Activated naive CD4-positive, alpha-beta T cell treated with anti-CD3 and anti-CD28 coated beads, Interleukin-2, amount 50 U/mL, for 72 hours (primary cell): ENCODE measurements at places on chromosomes 12 and 14.
A peak's percentile ranks its signal among the peaks of the same experiment; 100 is the strongest.

- no peak for DNase-seq
These were observed 1.0 kb downstream of the ORMDL2 start for GRCh38 chr12:55818886-55819285.

- no peak for DNase-seq
These were observed 40.8 kb upstream of the BMAL2 start for GRCh38 chr12:27291862-27292261.

DNA sequence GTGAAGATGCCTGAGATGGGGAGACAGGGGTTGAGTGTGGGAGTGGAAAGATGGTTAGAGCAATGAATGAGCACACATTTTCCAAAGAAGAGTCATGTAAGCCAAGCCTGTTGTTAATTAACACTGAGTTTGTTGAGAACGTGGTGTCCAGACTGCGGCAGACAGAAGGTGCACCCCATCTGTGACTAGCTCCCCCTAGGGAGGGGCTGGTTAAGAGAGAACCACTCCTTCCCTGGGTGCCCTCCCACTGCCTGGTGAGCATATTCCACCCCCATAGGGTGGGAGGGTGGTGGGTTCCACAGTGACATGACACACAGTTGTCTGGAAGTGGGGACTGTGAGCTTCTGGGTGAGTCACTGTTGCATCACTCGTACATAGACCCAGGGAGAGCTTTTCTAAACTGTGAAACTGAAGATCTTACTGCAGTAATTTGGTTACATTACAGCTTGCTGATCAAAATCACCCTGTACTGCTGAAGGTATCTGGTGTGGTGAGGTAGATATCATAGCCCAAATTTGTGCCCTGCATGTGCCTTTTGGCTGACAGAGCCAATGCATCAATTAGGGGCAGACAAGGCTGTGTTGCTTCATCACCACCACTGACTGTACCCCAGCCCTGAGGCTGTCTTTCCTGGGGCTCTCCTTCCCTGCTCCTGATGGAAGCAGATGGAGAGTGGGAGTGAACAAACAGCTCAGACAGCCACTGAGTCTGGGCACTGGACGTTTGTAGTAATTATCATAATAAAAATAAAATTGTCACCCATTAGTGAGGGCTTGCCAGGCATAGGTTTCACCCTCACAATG is 150.9 kb downstream of the EMP1 start:
- peak; percentile 53 for DNase-seq

DNA sequence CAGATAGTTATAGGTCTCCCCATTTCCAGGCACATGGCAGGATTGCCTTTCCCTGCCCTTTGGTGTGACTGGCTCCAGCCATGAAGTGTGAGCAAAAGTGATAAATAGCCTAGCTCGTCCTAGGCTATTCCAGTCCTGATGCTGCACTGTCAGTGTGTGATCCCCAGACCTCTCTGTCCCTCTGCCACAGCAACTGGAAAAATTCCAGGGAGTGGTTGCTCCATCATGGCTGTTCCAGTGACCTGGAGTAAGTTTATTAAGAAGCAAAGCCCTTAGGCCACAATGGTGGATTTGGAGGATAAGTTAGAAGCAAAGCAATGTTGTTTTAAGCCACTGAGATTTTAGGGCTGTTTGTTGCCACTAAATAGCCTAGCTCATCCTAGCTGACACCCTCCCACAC is 9.8 kb upstream of the KRT83 start:
- no peak for DNase-seq

DNA sequence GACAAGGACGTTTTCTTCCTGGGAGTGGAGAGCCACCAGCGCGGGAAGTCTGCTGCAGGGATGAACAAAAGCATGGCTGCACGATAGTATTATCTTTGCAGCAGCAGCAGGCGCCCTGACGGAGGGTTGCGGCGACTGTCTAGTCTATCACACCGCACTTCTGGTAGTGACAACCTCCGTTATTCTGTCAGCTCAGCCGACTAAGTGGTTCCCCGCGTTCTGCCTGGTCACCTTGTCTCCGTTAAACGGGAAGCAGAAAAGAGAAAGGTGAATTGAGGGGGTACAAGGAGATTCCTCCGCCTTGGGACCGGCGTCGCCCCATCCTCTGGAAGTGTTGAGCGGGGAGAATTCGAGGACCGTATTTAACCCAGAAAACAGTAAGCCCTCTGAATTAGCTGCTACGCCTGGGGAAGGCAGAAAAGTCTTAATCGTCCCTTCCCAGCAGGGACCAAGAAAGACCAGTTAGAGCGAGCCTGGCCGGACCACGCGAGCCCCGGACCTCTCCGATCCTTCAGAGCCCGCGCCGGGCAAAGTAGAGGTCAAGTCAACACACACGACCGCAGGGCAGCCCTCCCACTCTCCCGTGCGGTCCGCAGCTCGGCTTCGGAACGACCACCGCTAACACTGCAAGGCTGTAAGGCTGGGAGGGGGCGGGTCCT is 536 bp upstream of the DAAM1 start:
- DNase-seq: peak; percentile 22

- no peak for DNase-seq
These were observed 86.5 kb upstream of the CRY1 start for GRCh38 chr12:107179871-107180270.

DNA sequence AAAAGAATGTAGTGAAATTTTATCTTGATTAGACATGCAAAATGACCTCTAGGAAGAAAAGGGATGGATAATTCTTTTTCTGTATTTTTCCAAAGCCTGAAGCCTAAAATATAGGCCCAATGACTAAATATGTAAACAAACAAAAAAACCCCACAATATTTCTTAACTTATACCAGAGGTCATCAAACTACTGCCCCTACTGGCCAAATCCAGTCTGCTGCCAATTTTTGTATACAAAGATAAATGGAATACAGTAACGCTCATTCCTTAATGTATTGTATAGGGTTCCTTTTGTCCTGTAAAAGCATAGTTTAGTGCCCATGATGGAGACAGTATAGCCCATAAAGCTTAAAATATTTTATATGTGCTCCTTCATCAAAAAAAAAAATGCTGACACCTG is 145.7 kb upstream of the ALG10 start:
- no peak for DNase-seq

DNA sequence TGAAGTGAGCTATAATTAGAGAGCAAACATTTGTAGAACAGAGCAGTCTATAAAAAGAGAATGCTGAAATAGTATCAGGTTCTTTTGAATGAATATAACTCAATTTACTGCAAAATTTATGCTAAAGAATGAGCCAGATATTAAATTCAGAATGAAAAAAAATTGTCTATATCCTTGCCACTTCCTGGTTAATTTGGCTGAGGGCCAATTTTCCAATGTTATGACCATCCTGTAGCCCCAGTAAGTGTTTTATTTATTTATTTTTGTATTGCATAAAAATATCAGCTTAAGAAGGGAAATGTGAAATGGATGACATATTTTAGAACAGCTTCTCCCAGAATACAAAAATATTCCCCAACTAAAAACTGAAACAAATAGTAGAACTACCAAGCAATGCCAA is 263.4 kb downstream of the SOX5 start:
- DNase-seq: no peak

DNA sequence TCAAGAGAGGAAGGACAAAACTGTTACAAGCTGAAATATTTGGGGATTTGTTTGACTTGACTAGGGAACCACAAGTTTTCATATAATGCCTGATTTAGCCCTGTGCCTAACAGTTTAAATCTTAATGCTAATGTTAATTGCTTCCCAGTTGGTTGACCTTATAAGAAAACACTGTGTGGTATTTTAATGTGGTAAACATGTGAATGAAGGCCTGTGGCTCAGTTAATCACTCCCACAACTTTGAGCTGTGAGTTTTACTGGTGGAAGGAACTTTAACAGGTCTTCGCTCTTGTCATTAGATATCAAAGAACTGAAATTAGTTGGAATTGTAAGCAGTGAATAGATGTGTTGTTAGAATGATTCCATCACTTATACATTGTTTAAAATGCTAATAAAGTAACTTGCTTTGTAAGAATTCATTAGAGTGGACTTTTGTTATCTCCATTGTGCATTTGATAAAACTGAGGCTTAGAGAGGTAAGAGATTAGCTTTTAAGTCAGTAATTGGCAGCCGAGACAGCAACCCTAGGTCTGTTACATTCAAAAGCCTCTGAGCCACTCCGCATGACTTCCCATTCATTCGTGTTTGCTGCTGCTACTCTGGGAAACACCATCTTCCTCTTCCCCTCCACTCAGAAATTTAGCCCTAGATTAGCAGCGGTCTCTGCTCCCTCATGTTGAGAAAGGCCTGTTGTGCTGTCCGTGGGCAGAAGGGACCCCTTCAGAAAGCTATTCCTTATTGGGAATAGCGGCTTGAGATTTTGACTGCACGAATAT is 1.0 kb upstream of the TBK1 start:
- no peak for DNase-seq

DNA sequence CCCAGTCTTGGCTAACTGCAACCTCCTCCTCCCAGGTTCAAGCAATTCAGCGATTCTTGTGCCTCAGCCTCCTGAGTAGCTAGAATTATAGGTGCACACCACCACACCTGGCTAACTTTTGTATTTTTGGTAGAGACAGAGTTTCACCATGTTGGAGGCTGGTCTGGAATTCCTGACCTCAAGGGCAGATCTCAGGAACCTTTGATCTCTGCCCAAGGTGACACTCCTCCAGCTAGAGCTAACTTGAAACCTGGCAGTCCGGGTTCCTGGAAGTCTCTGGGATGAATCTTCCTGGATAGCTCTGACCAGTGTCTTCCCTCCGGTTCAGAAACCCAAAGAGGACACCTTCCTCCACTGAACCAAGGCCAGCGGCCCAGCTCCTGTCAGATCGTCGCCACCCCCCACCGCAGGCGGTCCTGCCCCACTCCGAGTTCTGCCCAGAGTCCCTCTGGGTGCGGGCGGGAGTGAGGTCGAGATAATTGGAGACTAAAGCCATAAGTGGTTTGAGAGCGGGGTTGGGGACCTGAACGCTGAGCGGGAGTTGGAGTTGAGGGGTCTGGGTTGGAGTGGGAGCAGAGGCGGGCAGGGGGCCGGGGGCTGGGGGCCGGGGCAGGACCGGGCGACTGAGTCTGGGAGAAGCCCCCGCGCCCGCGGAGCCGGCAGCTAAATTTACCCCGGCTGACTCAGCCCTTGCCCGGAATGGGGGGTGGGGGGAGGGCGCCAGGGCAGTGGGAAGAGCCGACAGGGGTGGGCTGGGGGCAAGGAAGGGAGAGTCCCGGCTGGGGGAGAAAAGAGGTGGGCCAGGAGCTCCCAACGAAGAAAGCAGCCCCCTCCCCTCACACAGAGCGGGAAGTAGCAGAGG is 4.7 kb downstream of the DDN start:
- DNase-seq: peak; percentile 34

- DNase-seq: peak; percentile 78
These were observed 1.3 kb downstream of the DCAF5 start for GRCh38 chr14:69151458-69152180.

DNA sequence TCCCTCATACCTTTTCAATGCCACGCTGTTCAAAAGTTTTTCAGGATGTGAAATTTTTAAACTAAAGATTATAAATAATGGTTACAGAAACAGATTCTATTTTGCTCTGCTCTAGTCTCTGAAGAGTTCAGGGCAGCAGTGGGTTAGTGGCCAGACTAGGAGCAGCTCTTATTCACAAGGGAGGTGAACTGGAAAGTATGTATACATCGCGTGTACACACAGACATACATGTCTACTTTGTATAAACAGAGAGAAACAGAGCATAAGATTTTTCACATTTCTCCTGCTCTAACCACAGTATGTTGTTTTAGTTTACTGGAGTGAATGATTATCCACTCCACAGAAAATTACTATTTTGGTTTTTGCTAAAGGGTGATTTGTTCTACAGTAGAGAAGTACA is 74.4 kb upstream of the CRY1 start:
- no peak for DNase-seq
